T-helper 17 cell (primary cell): ENCODE measurements at places on chromosomes 4 and X.

DNA sequence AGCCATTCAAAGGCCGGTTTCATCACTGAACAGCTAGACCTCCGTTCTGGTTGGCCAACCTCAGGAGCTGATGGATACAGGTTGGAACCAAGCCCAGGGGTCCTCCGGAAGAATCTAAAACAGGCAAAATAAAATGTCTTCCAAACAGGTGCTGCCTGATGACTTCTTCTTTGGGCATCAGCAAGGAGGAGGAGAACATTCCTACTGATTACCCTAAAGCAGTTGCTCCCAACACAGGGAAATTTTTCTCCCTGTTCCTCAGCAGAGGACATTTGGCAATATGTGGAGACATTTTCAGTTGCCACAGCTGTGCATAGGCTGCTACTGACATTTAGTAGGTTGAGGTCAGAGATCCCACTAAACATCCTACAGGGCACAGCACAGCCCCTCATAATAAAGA lies 319.3 kb upstream of the PPARGC1A start:
- no peak for DNase-seq

- DNase-seq, result no peak
Measured at GRCh38 chr4:26785810-26786209, 74.8 kb upstream of the STIM2 start.

DNA sequence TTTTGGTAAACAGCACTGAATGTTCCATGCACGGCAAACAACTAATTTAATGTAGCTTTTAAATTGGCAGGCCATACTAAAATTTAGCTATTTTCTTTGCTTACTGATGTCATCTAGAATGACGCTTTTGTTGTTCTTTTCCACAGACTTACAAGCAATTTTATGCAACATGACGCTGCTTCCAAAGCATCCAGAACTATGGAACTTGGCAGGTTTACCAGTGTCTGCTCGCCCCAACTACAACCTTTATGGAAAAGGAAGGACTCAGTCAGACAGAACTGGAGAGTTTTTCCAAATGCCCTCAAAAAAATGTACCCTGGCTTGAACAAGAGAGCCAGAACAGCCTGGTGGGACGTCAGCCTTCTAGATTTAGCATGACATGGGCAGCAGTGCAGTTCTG lies 58.7 kb downstream of the ANOS1 start:
- no peak for DNase-seq

GRCh38 chr4:535181-535923 lies 36.3 kb downstream of the PIGG start:
- no peak for DNase-seq
